ENCODE measurements at places on chromosomes 1 and 21.

GRCh38 chr1:150109586-150109985 is 40.1 kb upstream of the PLEKHO1 start:
- no peak for DNase-seq

- no peak for DNase-seq
Observed at GRCh38 chr1:167221126-167221737, 546 bp downstream of the POU2F1 start.

- no peak for DNase-seq
Observed at GRCh38 chr1:198849093-198849492, 210.3 kb downstream of the PTPRC start.

GRCh38 chr1:14111121-14111520 is 411.1 kb downstream of the PRDM2 start:
- no peak for DNase-seq

DNA sequence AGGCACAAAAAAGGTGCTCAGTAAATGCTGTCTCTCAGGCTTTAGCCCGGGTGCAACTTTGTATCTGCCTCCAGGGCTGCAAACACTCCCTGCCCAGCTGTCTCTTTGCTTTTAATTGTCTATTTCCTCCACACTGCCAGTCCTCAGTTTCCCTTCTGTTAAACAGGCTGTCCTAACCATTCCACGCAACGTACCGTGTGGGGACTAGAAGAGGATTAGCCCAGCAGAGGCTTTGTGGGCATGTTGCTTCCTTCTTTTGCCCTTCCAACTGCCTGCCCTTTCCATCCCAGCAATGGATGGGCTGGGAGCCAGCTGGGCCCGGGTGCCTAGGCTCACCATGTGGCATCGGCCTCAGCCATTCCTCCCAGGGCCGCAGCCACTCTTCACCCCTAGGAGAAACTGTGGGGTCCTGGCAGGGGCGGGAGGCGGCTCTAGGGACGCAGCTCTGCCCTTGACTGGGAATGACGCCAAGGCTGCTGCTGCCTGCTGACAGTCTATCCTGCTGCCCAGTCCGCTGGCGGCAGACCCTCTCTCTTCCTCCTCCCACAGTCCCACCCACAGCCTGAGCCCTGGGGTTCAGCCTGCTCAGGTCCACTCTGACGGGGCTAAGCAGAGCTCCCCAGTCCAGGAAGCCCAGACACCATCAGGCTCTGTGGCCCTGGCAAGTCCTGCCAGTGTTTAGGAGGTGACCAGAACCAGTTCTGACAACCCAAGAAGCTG is 40.6 kb upstream of the LRP8 start:
- DNase-seq, result no peak

DNA sequence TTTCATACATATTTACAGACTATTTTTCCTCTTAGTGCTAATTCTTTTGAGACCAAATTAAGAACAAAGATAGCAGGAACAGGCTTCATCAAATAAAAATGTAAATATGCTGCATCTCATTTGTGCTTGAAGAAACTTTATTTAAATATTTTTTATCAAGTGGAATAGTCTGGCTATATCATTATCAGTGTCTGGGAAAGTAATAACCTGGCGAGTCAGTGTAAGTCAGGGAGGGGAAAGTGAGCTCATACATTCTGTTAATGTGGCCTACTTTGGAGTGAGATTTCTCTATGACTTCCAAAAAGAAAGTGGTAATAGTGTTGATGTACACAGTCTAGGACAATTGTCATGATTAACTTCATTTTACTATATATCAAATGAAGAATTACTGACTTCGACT is 1045.1 kb downstream of the ADGRL2 start:
- no peak for DNase-seq

GRCh38 chr1:47824716-47825115 is 172.5 kb downstream of the TRABD2B start:
- DNase-seq, result no peak

- DNase-seq, result no peak
Observed at GRCh38 chr21:31386006-31386405, 41.9 kb upstream of the TIAM1 start.

DNA sequence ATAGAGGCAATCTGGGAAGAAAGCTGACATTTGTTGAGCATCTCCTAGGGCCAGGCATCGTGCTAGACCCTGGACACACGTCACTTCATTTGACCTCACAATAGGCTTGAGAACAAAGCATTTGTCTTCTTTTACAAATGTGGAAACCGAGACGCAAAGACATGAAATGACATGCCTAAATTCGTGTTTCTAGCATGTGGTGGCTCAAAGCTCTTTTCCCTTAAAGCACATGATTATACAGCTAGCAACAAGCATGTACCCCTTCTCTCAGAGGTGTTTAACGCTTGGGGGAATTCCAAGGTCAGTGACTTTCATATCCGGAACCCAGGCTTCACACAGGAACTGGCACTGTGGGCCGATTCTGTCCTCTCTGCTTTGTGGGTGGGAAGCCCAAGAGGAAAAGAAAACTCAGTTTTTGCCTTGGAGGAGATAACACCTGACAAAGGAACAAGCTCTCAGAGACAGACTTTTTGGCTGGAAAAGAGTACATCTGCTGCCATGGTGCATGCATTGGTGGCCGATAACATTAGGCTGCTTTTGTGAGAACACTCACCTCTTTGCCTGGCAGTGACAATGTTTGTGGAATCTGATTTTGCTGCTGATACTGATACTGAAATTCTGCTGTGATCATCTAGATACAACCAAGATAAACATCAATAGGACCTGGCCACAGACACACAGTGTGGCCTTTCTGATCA is 15.4 kb upstream of the CD2 start:
- DNase-seq, result no peak

DNA sequence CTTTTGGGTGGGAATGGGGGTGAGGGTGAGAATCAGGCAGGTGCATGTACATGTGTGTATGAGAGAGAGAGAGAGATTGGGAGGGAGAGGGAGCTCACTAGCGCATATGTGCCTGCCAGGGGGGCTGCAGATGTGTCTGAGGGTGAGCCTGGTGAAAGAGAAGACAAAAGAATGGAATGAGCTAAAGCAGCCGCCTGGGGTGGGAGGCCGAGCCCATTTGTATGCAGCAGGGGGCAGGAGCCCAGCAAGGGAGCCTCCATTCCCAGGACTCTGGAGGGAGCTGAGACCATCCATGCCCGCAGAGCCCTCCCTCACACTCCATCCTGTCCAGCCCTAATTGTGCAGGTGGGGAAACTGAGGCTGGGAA is 95.0 kb downstream of the EPHB2 start:
- DNase-seq, result no peak

- DNase-seq, result no peak
Observed at GRCh38 chr1:155277902-155278688, 832 bp downstream of the HCN3 start.

DNA sequence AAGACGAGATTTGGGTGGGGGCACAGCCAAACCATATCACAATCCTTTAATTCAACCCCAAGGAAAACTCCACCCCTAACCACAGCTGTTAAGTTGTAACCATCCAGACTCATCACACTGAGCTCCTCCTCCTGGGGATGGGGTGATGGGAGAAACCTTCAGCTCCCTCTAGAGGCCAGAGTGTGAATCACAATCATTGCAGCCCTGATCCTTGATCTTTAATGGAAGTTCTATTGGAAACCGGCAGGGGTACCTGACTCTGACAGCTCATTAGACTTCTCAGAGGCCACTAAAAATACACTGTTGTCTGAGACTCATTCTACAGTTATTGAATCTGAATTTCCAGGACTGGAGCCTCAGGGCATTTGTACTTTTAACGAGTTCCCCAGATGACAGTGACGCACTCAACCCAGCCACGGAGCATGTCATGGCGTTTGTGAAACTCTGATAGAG is 127.2 kb downstream of the IGSF21 start:
- no peak for DNase-seq

DNA sequence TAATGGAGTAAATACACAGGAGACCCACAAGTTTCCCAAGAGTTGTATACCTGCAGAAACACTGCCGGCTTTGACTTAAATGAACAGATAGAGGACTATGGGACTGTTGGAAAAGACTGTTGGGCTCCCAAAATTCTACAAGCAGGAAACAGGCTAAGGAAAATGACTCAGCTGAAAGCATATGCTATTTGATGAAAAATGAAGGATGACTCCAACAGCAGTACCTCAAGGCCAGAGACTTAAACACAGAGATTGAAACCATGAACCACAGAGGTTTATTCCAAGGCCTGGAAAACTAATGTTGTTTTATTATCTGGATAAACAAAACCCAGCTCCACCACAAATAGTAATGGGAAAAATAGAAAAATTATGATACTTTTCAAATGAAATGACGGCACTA is 187.7 kb downstream of the TNFSF18 start:
- DNase-seq, result no peak

DNA sequence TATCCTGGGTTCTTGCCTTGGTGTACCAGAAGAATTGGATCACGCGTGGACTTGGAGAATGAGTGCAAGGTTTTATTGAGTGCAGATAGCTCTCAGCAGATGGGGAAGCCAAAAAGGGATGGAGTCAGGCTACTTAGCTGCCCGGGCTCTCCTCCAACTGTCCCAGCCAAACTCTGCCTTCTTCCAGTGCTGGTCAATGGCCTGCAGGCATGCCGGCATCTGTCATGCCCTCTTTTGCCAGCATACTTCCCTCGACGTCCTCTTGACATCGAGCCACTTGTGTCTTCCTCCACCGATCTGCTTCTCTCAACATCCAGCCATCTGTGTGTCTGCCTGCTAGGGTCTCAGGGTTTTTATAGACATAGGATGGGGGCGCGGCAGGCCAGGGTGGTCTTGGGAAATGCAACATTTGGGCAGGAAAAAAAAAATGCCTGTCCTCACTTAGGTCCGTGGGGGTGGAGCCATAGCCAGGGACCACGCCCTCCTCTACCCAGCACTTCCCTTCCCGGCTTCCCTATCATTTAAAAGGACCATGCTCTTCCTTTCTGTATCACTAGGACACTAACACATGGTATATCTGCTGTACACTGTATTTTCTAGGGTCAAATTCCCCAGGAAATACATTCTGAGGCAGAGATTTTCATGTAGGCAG is 47.0 kb upstream of the BCAR3 start:
- no peak for DNase-seq

GRCh38 chr1:165826565-165827267 is 698 bp upstream of the UCK2 start:
- DNase-seq, result no peak

DNA sequence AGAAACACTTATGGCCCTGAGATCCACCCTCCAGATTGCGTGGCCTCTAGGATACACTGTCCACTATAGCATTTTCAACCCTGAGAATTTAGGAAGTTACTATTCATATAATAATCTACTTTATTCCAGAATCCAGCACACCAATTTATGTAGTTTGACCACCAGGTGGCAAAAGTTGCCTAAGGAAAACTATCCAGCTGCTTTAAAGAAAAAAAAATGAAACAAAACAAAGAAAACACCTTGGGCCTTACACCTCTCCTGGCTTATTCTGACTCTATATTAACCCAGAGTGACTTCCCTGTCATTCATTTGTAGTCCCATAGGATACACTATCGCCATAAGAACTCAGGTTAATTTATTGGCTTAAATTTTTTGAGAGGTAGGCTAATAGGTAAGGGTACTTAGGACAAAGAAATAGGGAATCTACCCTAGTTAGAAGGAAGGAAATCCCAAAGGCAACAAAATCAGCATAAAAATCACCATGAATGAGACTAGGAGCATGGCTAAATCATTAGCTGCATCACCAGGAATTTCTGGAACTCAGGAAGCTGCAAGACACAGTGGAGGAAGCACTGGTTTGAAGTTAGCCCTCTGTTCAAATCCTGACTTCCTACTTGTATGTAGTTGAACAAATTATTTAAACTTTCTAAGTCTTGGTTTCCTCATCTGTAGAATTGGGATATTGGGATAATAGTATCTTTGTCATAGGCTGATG is 107.5 kb downstream of the SPAG17 start:
- peak; percentile 12 for DNase-seq

DNA sequence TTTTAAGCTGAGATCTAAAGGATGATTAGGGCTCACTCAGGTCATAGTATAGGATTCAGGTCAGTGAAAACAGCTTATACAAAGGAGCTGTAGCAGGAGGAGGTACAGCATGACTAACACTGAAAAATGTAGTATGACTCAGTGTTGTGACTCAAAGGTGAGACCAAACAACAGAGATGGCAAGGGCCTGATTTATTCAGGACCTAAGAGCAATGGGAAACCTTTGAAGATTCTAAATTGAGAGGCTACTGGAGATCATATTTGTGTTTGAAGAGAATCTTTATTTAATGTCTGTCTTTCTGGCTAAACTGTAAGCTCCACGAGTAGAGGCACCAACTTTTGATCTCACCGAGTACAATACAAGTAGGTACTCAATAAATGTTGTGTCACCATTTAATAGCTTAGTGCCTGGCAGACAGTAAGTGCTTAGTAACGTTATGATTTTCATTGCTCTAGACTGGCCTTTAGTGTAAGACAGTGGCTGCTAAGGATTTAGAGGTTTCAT is 43.5 kb downstream of the PRKAA2 start:
- DNase-seq, result peak; percentile 69

DNA sequence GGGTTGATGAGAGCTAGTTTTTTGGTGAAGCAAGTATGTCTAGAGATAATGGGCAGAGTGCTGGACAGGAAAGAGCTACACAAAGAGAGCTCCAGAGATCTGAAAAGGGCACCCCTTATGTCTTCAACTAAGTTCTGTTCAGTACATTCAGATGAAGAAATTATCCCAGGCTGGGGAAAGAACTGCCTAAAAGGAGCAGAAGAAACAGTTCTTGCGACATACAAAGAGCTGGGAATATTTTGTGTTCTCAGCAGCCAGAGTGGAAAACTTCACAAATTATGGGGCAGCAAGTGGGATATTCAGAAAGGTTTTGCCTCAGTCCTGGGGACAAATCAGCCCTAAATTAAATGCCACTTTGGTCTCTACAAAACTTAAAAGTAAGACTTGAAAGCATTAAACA is 17.4 kb upstream of the CCN1 start:
- DNase-seq, result no peak

DNA sequence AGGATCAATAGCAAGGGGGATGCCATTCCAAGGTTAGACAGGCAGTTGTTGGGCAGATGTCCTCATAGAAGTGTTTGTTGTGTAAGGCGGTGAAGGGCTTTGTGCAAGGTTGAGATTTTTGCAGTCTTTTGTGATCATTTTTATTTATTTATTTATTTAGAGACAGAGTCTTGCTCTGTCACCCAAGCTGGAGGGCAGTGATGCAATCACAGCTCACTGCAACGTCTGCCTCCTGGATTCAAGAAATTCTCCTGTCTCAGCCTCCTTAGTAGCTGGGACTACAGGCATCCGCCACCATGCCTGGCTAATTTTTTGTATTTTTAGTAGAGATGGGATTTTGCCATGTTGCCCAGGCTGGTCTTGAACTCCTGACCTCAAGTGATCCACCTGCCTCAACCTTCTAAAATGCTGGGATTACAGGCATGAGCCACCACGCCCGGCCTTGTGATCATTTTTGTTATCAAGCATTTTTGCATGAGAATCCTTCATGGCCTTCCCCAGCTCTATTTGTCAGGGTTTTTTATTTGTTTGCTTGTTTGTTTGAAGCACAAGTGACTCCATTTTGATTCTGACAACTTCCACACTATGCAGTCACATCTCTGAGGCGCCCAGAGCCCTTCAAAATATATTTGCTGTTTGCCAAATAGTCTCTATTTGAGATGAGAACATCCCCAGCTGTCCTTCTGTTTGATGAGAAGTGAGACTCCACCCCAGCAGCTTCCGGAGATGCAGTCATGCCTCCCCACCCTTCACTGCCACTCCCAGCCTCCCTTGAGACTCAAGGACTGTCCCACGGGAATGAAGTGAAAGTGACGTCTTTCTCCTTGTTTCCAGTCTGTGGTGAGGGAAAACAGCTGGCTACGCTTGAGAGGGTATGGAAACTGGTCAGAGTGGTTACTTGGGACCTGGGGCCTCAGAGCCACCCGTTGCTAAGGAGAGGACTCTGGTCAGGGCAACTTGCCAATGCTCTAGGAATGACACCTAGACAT is 38.0 kb downstream of the TMEM50B start:
- DNase-seq, result no peak
